Urothelium cell line (cell line): ENCODE measurements at places on chromosomes 6 and 20.

DNA sequence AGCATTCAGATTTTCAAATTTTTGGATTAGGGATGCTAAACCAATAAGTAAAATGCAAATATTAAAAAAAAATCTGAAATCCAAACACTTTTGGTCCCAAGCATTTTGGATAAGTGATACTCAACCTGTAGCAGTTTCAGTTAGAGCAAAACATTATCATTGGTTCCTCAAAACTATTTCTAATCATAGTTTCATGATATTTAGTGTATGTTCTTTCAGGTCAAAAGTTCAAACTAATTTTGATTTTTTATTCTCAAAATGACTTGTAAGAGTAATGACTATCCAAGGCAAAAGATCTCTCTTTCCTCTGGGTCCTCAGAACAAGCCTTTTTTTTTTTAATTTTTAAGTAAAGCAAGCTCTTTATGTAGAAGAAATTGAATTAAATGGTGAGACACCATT, 64.0 kb upstream of the TFB1M start:
- no peak for DNase-seq

- DNase-seq = no peak
Measured at GRCh38 chr6:120805276-120805675, 529.0 kb downstream of the TBC1D32 start.

DNA sequence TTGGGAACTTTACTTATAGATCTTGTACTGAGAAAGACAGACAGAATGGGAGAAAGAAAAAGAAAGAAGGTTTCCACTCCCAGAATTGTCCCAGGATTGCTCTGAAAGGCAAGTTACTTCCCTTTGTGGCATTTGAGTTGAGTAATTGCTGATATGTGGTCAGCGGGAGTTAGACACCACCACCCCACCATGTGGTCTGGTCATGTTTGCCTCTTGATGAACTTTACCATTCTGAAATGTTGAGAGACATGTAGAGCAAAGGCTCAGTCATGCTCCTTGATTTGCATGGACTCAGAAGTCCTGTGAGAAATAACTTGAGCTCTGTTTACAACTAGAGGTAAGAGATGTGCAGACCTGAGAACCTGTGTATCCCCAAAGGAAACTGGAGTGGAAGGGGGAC, 17.1 kb downstream of the TCF21 start:
- DNase-seq = no peak

DNA sequence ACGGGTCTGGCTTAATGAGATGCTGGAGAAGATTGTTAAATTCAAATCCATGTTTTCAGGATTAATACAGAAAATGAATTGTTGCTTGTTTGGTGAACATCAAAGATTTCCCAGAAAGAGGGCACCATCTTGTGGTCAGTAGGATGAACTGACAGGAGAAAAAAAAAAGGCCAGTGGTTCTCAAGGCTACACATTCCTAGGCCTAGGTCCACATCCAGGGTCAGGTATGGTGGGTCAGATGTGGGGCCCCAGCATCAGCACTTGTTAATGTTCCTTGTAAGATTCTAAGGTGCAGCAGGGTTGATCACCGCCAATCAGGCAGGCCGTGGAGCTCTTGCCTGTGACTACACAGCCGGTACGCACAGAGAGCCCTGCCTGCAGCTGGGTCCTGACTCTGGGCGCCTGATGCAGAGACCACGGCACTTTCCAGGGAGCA, 34.0 kb upstream of the FOXO3 start:
- DNase-seq = peak; percentile 32

DNA sequence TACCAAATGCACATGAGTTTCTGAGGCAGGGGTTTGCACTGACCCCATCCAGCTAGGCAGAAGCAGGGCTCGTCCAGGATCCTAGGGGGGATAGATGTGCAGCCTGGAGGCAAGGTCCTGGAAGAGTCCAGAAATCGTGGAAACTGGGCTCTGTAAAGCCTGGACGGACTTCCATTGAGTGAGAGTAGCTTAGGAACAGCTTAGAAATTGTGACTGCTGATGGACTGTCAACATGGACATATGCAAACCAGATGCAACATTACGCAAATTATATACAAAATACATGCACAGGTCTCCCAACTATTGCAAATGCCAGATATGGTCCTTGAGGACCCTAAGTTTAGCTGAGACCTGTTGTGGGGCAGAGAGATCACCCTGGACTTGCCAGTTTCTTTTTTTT, 4.8 kb upstream of the EMILIN3 start:
- no peak for DNase-seq
